ENCODE measurements at places on chromosomes 13 and 19. TPM values are rescaled to one million over a fixed set of nuclear protein-coding genes. Genes with fewer than 3 reads are reported as not detected.
A peak's percentile ranks its signal among the peaks of the same experiment; 100 is the strongest.

DNA sequence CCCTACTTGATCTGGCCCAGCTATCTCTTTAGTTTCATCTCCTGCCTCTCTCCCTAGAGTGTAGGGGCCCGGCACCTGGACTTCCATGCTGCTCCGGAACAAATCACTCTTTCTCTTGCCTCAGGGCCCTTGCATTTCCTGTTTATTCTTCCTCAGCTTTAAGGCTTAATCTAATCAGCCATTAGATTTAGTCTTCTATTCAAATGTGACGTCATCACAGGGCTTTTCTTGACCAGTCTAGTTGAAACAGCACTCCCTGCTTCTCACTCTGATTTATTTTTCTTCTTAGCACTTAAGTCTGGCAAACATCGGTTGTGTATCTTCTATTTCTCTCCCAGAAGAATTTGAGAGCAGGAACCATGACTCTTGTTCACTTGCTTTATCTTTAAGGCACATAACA lies 564.1 kb downstream of the EFNB2 start:
- DNase-seq, result no peak

DNA sequence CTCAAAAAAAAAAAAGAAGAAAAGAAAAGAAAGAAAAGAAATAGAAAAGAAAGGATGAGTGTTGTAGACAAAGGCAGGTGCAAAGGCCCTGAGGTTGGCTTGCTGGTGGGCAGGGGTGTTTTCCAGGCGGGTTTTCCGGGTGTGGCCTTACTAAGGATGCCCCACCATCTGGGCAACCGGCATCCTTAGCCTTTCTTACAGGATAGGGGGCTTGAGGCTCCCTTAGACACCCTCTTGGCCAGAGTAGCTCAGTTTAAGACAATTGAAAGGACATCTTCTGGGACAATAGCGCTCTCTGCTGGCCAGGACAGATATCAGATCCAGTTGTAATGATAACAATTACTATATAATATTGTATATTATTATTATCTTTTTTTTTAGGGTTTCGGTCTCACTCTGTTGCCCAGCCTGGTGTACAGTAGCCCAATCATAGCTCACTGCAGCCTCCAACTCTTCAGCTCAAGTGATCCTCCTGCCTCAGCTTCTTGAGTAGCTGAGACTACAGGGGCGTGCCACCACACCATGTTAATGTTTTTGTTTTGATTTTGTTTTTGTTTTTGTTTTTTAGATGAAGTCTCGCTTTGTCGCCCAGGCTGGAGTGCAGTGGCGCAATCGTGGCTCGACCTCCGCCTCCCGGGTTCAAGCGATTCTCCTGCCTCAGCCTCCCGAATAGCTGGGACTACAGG lies 1.4 kb upstream of the QTRT1 start:
- peak; percentile 51 for DNase-seq

- DNase-seq, result peak; percentile 51
Measured at GRCh38 chr19:16197188-16197621, 506 bp upstream of the AP1M1 start.

DNA sequence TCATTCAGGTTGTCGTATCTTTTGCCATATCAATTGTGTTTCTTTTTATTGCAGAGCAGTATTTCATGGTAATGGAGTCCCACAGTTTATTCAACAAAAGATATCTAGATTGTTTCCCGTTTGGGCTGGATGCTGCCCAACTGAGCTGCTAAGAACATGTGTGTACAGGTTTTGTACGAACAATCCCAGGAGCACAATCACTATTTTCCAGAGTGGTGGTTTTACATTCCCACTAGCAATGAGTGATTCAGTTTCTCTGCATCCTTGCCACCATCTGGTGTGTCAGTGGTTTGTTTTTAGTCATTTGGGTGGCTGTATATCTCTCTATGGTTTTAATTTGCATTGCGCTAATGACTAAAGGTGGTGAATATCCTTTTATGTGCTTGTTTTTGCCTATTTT lies 52.7 kb upstream of the ZDHHC20 start:
- no peak for DNase-seq

DNA sequence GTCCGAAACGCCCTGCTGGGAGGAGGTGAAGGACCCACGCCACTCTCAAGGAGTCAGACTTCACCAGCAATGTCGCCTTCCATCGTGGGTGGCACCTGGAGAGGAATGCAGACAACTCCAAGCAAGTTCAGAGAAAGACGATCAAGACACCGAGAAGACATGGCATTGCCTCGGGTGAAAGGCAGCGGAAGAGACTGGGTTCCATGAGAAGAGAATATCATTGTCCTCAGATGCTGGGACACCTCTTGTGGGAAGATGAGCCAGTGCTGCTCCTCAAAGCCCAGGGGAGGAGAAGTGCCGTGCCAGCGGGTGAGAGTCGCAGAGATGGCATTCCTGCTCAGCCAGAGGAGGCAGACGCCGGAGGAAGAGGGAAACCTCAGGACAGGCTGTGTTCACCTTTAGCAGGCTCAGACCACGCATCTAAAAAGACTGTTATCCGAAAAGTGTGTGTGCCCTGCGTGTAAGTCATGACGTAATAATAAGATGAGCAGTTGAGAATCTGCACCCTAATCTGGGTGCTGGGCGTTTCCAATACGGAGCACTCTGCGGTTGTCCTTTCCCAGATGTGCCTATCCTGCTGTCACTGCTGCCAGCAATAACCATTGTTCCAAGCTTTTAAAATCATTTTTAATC lies 144.6 kb upstream of the SPACA7 start:
- no peak for DNase-seq

DNA sequence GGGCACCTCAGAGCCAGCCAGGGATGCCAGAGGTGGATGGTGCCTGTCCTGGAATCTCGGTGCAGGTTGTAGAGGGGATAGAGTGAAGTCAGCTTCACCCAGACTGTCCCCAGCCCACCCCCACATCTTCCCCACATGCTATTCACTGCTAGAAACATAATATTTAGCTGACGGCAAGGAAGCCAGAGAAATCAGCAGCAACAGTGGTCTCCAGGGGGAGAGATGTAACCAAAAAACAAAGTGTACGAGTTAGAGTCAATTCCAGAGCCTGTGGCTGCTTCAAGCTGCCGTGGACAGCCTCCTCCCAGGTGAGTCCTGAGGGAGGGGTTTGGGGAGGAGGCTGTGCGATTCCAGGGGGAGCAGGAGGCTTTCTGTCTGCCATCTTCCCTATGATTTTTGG lies 97.6 kb downstream of the ZNF536 start:
- DNase-seq, result no peak

- DNase-seq, result no peak
Measured at GRCh38 chr19:18851673-18852325, 20.0 kb downstream of the UPF1 start.

DNA sequence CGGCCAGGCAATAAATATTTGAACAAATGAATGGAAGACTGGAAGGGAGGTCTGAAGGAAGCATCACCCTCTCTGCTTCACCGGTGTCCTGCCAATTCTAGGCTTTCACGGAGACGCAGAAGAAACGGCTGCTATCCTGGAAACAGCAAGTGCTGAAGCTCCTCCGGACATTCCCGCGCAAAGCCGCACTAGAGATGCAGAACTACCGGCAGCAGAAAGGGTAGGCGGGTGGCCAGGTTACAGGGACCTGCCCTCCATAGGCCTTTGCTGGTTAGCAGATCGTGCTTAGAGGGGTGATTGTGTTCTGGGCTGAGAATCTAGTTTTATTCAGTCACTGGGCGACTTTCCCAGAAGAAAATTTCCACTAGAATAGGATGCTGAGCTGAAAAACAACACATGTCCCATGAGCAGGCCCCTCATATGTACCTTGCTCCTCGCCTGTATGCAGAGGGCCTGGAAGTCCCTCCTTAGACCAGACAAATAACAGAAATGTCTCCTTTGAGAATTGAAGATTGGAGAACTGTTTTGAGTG lies 11.0 kb downstream of the PAF1 start:
- no peak for DNase-seq

GRCh38 chr13:66723576-66723975 lies 506.6 kb downstream of the PCDH9 start:
- DNase-seq, result no peak

- no peak for DNase-seq
Measured at GRCh38 chr19:9296336-9296735, 13.3 kb downstream of the ZNF699 start.

- DNase-seq, result no peak
Measured at GRCh38 chr19:46981286-46981945, 38.2 kb upstream of the NPAS1 start.

DNA sequence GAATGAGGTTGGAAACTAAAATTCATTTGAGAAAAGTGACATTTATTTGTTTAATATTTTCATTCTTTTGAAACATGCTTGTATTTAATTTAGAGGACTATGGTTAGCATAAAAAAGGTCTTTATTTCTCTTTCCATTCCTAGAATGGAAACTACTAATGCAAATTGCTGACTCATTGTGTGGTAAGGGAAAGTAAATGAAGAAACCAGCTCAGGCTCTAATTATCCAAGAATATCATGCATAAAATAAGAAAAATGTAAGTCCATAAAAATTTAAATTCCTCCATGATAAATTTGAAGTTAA lies 777.0 kb upstream of the SLITRK1 start:
- DNase-seq, result no peak

- DNase-seq, result no peak
Measured at GRCh38 chr19:42250666-42251531, 4.0 kb downstream of the ERF start.

- DNase-seq, result peak; percentile 38
Measured at GRCh38 chr13:74040200-74040599, 94.0 kb downstream of the KLF12 start.

GRCh38 chr19:17158584-17158983 lies 56.6 kb upstream of the USE1 start:
- DNase-seq, result no peak

- no peak for DNase-seq
Measured at GRCh38 chr13:52651897-52652195, 790 bp upstream of the SUGT1 start.

DNA sequence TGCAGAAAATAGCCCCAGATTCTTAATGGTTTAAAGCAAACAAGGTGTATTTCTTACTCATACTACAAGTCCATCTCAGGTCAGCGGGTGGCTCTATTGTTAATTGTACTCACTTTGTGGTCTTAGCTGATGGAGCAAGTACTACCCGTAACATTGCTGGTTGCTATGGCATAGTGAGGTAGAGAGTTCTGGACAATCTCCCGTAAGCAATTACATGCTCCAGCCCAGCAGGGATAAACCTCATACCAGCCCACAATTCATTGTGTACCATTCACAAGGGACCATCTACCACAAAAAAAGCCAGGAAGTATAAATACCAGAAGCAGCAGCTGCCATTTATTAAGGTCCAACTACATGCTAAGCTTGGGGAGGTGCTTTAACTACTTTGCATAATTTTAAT lies 167.1 kb downstream of the PCDH9 start:
- no peak for DNase-seq

DNA sequence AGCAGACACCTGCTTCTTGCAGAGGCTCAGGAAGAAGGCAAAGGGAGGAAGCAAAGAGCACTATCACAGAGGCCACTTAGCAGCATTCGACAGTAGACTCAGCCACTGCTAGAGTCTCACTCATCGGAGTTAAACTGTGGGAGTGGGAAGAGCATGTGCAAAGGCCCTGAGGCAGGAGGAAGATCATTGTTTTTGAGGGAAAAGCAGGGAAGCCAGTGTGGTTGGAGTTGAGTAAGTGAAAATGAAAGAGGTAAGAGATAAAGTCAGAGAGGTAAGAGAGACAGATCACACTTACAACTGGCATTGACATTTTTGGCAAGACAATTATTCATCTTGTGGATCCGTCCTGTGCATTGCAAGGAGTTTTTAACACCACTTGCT lies 41.1 kb upstream of the CEACAM20 start:
- no peak for DNase-seq

DNA sequence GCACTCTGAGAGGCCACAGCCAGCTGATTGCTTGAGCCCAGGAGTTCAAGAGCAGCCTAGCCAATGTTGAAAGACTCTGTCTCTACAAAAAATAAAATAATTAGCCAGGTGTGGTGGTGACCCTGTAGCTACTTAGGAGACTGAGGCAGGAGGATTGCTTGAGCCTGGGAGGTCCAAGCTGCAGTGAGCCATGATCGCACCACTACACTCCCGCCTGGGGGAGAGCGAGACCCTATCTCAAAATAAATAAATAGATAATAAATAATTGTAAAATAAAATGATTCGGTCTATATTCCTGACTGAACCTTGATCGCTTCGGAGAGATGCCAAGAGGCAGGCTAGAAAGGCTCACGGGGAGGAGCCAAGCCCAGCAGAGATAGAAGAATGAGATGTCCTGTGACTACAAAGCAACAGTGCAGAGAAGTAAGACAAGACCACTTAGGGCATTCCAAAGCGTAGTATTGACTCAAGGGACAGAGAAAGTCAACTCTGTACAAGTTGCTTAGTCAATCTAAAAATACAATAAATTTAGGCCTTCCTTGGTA lies 12.8 kb downstream of the SHISA2 start:
- DNase-seq, result no peak

DNA sequence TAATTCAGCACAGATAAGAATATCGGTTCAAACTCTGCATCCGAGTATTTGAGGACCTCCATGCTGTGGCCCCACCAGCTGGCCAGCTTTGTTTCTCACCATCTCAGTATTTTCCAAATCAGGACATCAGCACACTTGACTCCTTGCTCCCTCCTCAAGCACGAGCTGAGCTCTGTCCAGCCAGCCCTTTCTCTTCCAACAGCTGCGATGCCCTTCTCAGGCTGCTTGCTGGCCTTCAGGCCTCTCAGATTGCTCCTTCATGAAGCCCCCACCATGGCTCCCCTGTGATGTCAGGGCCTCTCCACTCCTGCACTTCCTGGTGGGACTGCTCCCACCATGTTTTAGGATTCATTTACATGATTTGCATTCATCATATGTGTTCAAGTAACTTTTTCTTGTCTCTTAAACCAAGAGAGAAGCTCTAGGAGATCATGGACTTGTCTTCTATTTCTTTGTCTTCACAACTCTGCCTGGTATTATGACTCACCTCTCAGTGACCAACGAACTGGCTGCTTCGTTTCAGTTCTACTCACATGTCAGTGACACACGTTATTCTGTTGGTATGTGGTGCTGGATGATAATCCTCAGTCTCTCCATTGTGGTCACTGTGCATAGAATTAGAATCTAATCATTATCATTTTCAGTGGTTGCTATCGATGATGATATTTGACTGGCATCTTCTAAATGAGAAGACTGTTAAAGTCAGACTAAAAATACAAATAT lies 471.7 kb downstream of the EFNB2 start:
- peak; percentile 57 for DNase-seq

DNA sequence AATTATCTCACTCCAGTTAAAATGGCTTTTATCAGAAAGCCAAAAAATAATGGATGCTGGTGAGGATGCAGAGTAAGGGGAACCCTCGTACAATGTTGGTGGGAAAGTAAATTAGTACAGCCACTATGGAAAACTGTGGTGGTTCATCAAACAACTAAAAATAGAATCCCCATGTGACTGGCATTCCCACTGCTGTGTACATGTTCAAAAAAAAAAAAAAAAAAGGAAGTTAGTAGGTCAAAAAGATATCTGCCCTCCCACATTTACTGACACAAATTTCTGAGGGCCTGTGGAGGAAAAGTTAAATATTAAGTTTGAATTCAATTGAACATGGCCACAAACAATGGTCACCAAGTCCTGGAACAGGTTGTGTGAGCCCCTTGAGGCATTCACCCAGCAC lies 9.8 kb upstream of the ZSCAN5A start:
- DNase-seq, result no peak

- no peak for DNase-seq
Measured at GRCh38 chr13:76647550-76647949, 238.7 kb downstream of the KCTD12 start.

Gene PSG6
- not detected for total RNA-seq

Gene KLK11
- total RNA-seq, result not detected

Gene CLDN10
- not detected for total RNA-seq

Gene ZNF225
- total RNA-seq, result 1.3 TPM

Gene KIR2DL3
- not detected for total RNA-seq

Gene LMTK3
- not detected for total RNA-seq

Gene ZNF541
- total RNA-seq, result 0.69 TPM

Gene ATG4D
- 16.6 TPM for total RNA-seq

Gene LAMP1
- 194 TPM for total RNA-seq

Gene C1QTNF9B
- not detected for total RNA-seq
